ENCODE measurements at places on chromosomes 16 and 17.
A peak's percentile ranks its signal among the peaks of the same experiment; 100 is the strongest.

- no peaks in the 10 kb centered on the region for H3K27me3 ChIP-seq
- H3K27ac ChIP-seq: peak overlapping the region; percentile 73
- no peaks in the 10 kb centered on the region for H3K4me1 ChIP-seq
- DNase-seq: no peak
- H3K4me3 ChIP-seq: peak overlapping the region; percentile 89
Measured at GRCh38 chr16:89687092-89687940, 827 bp downstream of the CDK10 start.

DNA sequence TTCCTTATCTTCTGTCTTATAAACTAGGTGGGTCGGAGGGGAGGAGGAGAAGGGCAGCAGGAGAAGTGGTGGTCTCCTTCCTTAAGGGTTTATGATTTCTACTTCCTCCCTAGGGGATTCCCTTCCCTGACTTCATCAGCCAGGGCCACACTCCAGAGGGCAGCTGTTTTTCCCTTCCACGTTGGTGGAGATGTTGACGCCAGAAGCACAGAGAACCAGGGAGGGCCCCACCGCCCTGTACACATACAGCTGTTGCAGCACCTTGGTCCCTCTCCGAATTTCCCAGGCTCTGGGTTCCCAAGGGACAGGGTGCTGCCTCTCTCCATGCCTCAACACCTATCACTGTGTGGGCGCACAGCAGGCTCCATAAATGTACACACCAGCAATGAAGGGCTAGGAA lies 5.6 kb upstream of the SLC6A4 start:
- no peak overlapping the region for H3K27ac ChIP-seq
- no peak overlapping the region for H3K4me3 ChIP-seq
- H3K27me3 ChIP-seq: peaks cover 8% of the 10 kb centered on the region
- peaks cover 6% of the 10 kb centered on the region for H3K4me1 ChIP-seq
- no peaks in the 10 kb centered on the region for H3K36me3 ChIP-seq
- DNase-seq: no peak

- H3K27ac ChIP-seq: peak overlapping the region; percentile 75
- H3K36me3 ChIP-seq: peaks cover 24% of the 10 kb centered on the region
- no peak overlapping the region for H3K4me3 ChIP-seq
Measured at GRCh38 chr17:77356109-77356689, 215.4 kb downstream of the SEC14L1 start.

DNA sequence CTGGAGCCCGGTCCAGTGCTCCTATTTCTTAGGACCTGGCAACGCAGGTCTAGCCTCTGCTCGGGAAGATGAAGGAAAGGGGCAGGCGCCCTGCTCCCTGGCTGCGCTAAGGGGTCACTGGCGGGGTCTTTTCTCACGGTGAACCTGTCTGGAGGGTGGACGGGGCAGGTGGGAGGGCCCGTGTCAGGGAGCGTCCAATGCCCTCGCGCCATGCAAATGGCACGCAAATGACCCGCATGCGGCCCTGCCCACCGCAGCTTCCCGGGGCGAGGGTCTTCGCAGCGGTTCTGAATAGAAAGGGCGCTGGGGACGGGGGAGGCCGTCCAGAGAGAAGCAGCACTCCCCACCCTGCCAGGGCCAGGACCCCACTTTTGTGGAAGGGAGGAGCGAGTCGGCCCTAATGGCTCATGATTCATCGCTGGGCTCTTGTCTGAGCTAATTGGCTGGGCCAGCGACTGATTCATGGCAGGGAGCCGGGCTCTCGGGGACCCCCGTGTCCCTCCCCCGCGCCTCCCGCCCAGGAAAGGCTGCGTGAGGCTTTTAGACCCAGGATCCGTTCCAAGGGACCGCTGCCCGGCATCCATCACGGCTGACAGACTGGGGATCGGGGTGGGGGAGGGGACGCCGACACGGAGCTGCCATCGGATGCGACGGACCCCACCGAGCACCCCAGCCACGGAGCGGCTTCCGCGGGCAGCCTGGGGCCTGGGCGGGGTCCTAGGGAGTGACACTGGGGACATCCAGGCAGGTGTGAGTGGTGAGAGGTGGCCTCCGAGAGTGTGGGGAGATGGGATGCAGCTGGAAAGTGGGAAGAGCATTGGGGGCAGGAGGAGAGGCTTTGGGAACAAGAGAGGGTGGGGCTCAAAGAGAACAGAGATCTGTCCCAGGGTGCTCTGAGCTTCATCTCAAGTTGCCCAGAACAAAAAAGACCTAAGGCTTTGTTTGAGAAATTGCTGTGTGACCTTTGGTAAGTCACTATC lies 25.0 kb upstream of the NGFR start:
- H3K27me3 ChIP-seq: peaks cover 19% of the 10 kb centered on the region
- H3K4me1 ChIP-seq: no peaks in the 10 kb centered on the region
- no peak overlapping the region for H3K27ac ChIP-seq
- no peaks in the 10 kb centered on the region for H3K36me3 ChIP-seq

DNA sequence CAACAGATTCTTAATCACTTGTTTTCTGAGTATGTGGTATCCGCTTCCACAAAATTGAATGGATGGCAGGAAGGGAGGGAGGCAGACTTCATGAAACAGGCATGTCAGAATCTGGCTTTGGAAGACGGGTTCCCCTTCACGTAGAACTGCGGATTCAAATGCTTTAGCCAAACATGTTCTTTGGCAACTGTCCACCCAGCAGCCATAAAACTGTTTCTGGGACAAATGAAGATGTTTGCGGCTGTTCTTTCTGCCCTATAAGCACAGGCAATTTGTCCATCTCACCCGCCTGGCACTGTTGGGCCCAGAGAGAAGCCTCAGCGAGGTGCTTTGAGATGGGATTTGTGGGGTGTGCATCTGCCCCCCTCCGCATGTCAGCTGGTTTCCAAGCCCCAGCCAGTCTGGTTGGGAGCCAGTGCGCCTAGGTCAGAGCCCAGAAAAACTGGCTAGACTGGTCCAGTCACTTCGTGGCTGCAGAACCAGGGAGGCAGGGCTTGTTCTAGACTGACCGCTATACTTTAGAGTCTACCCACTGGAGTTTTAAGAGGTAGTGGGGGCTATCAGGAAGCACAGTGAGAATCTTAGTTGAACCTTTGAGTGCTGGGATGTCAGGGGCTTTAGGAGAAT lies 6.3 kb downstream of the CRHR1 start:
- DNase-seq: no peak
- H3K4me3 ChIP-seq: no peak overlapping the region
- H3K27me3 ChIP-seq: peaks cover 63% of the 10 kb centered on the region
- H3K4me1 ChIP-seq: no peaks in the 10 kb centered on the region
- no peaks in the 10 kb centered on the region for H3K36me3 ChIP-seq

DNA sequence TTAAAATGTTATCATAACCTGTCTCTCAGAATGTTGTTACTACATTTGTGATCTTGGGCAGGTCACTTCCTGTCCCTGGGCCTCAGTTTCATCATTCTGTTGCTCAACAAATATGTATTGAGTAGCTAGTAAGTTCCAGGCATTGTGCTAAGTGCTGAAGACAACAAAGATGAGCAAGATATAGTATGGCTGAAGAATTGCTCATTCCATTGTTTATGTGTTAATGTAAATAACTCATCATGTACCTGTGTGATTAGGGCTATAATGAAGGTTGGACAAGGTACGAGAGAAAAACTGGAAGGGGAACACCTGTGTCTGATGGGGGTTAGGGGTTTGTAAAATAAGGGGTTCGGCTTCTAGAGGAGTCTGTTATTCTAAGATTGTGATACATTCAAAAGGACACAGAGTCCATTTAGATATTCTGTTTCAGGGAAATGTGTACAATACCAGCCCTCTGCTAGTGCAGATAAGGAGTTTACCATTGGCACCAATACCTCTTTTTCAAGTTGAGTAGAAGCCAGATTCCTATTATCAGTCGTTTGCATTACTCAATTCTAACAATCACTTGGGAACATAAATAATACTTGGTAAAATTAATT lies 20.0 kb downstream of the TUBG1 start:
- no peak overlapping the region for H3K4me3 ChIP-seq
- peaks cover 15% of the 10 kb centered on the region for H3K4me1 ChIP-seq
- DNase-seq: no peak
- no peaks in the 10 kb centered on the region for H3K27me3 ChIP-seq

DNA sequence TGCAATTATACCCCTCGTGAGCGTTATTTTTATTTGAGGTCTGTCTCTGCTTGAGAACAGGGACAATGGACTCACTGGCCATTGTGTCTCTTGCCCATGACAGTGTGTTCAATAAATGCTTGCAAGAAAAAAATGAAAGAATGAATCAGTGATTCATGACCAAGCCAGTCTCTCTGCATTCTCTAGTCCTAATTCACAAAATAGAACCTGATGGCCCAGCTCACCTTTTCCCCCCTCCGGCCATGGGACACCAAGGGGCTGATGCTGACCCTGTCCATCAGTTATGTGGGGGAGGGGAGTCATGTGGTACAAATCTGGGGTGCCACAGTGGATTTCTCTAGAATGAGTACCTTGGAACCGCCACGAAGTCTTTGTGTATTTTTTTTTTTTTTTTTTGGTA lies 38.2 kb downstream of the CCDC42 start:
- H3K27ac ChIP-seq: no peak overlapping the region
- H3K36me3 ChIP-seq: no peaks in the 10 kb centered on the region
- H3K4me3 ChIP-seq: no peak overlapping the region
- no peak for DNase-seq
- no peaks in the 10 kb centered on the region for H3K4me1 ChIP-seq

DNA sequence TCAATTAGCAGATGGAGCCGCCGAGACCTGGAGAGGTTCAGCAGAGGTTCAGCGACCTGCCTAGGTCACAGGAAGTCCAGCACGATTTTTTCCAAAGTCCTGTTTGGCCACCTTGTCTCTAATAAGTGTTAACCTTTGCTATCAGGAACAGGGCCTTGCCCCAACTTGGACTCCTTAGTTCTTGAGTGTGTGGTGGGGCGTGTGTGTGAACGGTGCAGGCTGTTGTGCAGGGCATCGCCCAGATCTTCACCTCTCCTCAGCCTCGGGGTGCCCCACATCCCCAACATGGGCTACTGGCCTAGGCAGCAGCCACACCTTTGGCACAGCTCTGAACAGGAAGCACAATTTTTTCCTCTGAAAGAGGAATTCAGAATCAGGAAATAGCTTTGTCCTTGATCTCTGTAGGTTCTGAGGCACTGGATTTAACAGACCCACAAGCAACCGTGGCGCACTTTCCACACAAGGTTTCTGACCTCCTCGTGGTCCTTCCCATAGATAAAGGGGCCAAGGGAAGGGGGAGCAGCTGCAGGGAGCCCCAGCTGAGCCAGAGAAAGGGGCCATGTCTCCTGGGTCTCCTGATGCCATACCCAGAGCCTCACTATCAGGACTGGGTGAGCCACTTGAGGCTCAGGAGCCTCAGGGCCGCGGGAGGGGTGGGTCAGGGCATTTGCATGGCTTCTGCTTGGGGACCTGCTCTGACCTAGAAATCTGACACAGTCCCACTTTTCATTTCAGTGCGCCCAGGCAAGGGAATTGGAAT lies 10.4 kb downstream of the MPRIP start:
- peaks cover 22% of the 10 kb centered on the region for H3K36me3 ChIP-seq
- H3K4me1 ChIP-seq: peaks cover 36% of the 10 kb centered on the region
- H3K27ac ChIP-seq: peak overlapping the region; percentile 35
- H3K27me3 ChIP-seq: no peaks in the 10 kb centered on the region
- H3K4me3 ChIP-seq: no peak overlapping the region

- peaks cover 5% of the 10 kb centered on the region for H3K4me1 ChIP-seq
- H3K4me3 ChIP-seq: no peak overlapping the region
- no peaks in the 10 kb centered on the region for H3K27me3 ChIP-seq
- H3K27ac ChIP-seq: no peak overlapping the region
Measured at GRCh38 chr17:83058266-83058798, 21.1 kb upstream of the METRNL start.

DNA sequence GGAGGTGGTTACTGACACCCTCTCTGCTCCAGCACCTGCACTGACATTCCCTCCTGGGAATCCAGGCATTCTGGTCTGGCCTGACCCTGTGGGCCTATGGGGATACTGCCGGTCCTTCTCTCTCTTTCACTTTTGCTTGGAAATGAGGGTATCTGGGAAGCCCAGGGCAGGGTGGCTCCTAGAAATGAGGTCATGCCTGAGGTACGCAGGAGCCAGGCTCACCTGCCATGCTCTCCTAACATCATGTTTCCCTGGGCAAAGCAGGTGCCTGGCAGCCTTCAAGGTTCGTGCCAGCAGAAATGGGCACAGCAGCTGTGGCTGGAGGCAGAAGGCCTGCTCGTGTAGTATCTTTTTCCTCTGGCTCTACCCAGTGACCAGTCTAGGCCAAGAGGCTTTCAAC lies 3.3 kb downstream of the ITGA3 start:
- H3K4me1 ChIP-seq: peaks cover 50% of the 10 kb centered on the region
- H3K27me3 ChIP-seq: no peaks in the 10 kb centered on the region
- peak overlapping the region; percentile 100 for H3K27ac ChIP-seq
- peak overlapping the region; percentile 80 for H3K4me3 ChIP-seq
- no peak for DNase-seq

DNA sequence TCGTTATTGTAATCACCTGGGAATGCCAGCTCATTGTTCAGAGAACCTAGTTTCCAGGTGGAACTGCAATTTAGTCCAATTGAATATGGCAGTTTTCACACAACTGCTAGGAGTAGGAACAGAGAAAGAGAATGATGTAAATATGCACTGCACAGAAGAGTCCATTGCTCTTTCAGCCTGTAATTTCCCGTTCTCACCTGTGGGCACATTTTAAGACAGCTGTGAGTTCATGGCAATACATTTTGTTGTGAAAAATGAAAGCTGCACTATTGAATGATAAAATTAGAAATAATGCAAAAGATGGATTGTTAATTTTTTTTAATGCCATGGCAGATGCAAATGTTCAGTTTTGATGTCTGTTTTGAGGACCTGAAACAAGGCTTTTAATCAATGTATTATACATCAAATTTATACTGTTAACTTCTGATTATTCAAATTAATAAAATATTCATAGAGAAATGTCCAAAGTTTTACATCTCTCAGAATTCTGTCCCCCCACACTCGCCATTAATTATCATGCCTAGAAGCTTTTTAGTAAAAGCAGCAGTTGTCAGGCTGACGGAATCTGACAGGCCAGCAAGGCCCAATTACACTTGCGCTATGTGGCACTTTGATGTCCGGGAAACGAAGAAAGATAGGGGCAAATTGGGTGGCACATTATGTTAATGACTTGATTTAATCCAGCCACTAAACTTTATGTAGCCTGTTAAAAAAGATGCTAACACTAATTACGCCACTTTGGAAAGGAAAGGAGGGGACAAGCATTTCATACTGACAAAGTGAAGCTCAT lies 72.2 kb downstream of the RPGRIP1L start:
- peaks cover 13% of the 10 kb centered on the region for H3K36me3 ChIP-seq
- no peaks in the 10 kb centered on the region for H3K27me3 ChIP-seq
- no peak for DNase-seq
- no peak overlapping the region for H3K27ac ChIP-seq
- no peak overlapping the region for H3K4me3 ChIP-seq
- H3K4me1 ChIP-seq: no peaks in the 10 kb centered on the region

- H3K4me1 ChIP-seq: peaks cover 7% of the 10 kb centered on the region
- no peaks in the 10 kb centered on the region for H3K27me3 ChIP-seq
- DNase-seq: no peak
- H3K36me3 ChIP-seq: no peaks in the 10 kb centered on the region
Measured at GRCh38 chr16:3650631-3651265, 3.7 kb upstream of the DNASE1 start.

- no peaks in the 10 kb centered on the region for H3K27me3 ChIP-seq
- no peak overlapping the region for H3K27ac ChIP-seq
- H3K36me3 ChIP-seq: peaks cover 38% of the 10 kb centered on the region
- no peak for DNase-seq
- no peak overlapping the region for H3K4me3 ChIP-seq
Measured at GRCh38 chr17:2688351-2689342, 22.9 kb downstream of the CLUH start.

- H3K4me3 ChIP-seq: no peak overlapping the region
- DNase-seq: no peak
- no peaks in the 10 kb centered on the region for H3K4me1 ChIP-seq
- no peaks in the 10 kb centered on the region for H3K27me3 ChIP-seq
- peaks cover 96% of the 10 kb centered on the region for H3K36me3 ChIP-seq
Measured at GRCh38 chr16:68685685-68686478, 40.8 kb downstream of the CDH3 start.

Data from RWPE2 (cell line).